Brain (organoid and tissue), 16 donors: ENCODE measurements at places on chromosomes 13 and 19.

DNA sequence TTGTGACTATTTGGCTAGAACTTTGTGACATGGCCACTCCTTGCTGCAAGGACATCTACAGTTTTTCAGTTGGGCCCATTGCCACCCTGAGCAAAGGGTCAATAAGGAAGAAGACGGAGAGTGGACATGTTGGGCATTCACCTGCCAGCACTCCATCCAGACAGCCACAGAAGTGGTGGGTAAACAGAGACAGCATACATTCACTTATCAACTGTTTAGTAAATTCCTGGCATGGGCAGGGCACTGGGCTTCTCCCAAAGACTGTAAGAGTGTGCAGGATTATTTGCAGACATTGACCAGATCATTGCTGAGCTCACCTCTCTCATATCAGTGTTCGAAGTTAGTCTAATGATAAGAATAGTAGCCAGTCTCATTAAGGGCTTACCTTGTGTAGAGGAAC is 29.2 kb downstream of the SIPA1L3 start:
- no peak for DNase-seq

DNA sequence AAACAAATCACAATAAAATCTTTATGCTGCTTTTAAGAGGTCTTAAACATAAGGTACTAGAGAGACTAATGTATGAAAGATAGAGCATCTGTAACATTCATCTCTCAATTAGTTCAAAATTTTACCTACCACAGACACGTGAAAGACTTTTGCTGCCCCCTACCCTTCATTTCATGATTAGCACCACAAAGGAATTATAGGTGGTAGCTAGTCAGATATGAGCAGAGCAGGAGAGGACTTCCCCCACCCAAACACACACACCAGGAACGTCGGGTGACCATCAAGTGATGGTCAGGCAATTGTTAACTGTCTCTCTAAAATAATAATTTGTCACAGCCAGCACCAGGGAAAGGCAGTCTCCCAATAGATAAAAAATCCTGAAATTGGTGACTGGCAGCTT is 1531.7 kb upstream of the SPRY2 start:
- peak; percentile 40 for DNase-seq

GRCh38 chr13:96994017-96994857 is at the start of gene OXGR1:
Gene OXGR1, minus strand, starts transcription at chr13:96994476. Its CDS starts 6,717 bp downstream, at chr13:96987759.
- peak; percentile 44 for DNase-seq

DNA sequence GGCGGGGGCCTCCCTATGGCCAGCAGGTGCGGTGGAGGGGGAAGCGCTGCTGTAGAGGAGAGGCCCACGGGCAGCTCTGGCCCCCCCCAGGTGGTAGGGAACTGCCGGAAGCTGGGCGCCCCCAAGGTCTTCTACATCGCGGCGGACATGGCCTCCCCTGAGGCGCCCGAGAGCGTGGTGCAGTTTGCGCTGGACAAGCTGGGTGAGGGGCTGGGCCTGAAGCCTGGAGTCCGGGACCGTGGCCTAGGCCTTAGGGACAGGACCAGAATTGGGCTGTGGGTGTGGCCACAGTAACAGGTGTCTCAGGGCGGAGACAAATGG is 3.8 kb upstream of the RPL36 start:
- no peak for DNase-seq

DNA sequence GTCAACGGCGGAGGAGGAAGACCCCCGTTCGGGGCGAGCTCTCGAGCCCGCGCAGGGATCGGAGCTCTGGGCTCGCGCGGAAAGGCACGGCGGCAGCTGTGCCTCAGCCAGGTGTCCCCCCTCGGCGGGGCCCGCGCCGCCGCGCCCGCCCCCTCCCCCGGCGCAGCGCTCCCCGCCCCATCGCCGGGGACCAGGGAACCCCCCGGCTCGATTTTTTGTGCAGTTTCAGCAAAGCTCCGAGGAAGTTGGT is 110.0 kb downstream of the KCNRG start:
- DNase-seq = no peak

DNA sequence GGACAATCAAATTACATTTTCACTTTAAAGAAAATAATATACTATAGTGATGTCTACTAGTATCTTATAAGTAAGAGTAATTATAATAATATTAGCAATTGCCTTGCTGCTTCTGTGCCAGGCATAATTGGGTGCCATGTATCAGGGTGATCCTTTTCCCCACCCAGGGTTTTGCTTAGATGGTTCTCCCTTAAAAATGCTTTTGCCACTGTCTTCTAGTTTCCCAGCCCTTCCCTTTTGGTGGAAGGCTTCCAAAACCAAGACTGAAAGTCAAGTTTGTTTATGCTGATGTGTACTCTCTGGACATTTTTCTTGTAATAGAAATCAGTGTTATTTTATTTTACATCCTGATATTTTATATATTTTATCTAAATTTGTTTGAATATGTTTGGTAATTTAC is 77.8 kb downstream of the ITGBL1 start:
- no peak for DNase-seq

- peak; percentile 90 for DNase-seq
Measured at GRCh38 chr19:49114630-49115363, 627 bp downstream of the LIN7B start.

DNA sequence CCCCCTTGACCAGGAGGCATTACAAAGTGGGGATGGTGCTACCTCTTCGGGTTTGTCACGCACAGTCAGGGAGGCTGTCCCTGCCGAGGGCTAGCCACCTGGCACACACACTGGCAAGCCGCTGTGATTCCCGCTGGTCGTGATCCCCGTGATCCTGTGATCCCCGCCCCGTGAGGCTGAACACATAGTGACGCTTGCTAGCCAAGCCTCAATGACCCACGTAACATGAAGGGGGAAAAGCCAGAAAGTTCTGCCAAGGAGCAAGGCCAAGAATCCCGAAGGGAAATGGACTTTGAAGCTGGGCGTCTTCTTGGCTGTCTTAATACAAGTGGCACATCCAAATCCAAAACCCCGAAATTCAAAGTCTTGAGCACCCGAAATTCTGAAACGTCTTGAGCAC is 13.7 kb downstream of the LDLR start:
- DNase-seq = no peak

GRCh38 chr13:40095695-40096356 is 440.4 kb downstream of the COG6 start:
- DNase-seq = no peak

- DNase-seq = no peak
Measured at GRCh38 chr19:18682807-18683108, 722 bp upstream of the CRTC1 start.

GRCh38 chr13:50909605-50910484 is at the start of gene RNASEH2B:
Gene RNASEH2B, plus strand, starts transcription at chr13:50909791. Its CDS starts 286 bp downstream, at chr13:50910077.
- DNase-seq = peak; percentile 76

DNA sequence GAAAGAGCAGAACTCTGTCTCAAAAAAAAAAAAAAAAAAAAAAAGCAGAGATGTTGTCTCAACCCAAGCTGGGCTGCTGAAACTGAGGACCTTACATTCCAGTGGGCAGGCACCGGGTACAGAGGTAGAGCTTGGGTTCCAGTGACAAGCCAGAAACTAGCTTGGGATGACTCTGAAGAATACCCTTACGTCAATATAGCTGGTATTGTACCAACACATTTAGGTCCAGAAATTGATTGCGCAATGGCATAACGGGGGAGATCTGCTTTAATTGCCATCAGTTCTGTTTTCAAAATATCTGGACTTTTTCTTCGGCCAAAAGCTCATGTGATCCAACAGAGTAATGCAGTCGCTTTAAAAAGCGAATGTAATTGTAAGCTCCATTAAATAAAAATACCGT is 103.1 kb upstream of the UBL3 start:
- DNase-seq = no peak

- DNase-seq = no peak
Measured at GRCh38 chr13:112814905-112815585, 125.2 kb downstream of the ATP11A start.

DNA sequence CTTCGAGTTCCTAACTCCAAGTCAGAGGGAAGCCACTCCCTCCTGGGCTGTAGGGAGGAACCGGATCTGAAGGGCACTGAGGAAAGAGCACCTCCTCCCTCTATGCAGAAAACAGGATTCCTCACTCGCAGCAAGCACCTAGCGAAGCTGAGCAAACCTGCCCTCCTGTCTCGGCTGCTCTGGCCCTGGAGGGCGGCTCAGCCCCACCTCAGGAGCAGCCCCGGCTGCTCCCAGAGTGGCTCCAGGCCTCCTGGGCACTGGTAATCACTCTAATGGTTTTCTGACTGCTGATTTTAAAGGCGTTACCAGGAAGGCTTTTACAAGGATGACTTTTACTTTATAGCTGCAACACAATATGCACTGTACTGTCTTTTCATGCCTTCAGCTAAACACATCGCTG is 312.5 kb downstream of the TEX29 start:
- DNase-seq = no peak

- peak; percentile 87 for DNase-seq
Measured at GRCh38 chr19:49546825-49547565, 19.2 kb downstream of the RCN3 start.

DNA sequence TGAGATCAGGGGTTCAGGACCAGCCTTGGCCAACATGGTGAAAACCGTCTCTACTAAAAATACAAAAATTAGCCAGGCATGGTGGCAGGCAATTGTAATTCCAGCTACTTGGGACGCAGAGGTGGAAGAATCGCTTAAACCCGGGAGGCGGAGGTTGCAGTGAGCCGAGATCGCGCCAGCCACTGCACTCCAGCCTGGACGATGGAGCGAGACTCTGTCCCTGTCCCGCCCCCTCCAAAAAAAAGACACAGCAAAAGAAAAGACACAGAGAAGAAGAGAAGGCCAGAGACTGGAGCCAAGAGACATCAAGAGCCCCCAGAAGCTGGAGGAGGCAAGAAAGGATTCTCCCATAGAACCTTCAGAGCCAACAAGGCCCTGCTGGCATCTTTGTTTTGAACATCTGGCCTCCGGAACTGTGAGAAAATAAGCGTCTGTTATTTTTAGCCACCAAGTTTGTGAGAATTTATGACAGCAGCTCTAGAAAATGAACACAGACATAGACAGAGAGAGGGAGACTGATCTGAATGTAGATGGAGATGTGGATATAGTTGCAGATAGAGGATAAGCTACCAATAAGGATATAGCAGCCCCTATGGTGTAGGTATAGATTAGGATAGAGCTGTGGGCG is 25.7 kb upstream of the PNMA8B start:
- no peak for DNase-seq

DNA sequence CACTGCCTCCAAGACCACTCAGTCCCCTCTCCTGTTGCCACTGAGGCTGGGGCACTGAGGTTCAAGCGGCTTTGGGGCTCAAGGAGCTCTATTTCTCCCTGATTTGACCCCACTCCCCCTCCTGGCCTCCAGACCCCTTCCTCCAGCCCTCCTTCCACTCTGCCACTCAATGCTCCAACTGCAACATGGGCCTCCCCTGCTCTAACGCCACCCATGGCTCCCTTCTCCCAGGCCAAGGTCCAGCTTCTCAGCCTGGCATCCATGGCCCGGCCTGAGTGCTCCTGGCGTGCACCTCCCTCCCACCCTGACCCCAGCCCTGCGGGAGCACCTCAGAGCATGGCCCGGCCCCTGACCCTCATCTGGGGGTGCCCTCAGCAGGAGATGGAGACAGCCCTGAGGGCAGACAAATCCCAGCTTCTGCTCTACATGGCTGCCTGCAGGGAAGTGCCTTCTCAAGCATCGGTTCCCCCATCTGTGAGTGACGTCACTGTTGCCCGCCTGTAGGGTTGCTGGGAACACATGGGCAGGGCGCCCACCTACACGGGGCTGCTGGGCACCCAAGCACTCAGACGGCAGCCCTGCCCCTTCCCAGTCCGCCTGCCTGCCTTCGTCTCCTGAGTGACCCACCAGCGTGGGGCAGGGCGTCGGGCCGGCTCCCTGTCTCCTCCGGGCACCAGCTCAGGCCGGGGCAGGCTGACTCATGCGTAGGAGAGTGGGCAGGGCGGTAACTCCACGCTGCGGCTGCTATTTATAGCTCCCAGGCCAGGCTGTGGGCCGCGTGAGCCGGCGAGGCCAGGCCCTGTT is 1.6 kb upstream of the DIRAS1 start:
- no peak for DNase-seq

DNA sequence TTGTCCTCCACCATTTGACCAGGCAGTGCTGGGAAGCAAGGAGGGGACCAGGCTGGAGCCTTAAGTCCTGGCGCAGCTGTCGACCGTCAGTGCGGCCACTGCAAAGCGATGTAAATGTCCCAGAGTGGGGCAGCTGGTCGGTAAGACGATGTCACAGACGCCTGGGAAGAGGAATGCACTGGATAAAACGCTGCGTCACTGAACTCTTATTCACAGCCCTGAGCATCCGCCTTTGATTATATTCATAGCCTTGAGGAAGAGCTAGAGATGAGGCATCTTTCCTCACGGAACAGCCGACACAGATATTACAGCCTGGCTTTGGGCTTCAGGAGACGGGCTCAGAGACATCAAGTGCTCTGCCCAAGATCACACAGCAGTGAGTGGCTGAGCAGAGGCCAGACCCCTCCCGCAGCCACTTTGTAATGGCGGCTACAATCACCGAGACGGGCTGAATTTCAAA is 17.6 kb upstream of the TUBGCP3 start:
- no peak for DNase-seq

DNA sequence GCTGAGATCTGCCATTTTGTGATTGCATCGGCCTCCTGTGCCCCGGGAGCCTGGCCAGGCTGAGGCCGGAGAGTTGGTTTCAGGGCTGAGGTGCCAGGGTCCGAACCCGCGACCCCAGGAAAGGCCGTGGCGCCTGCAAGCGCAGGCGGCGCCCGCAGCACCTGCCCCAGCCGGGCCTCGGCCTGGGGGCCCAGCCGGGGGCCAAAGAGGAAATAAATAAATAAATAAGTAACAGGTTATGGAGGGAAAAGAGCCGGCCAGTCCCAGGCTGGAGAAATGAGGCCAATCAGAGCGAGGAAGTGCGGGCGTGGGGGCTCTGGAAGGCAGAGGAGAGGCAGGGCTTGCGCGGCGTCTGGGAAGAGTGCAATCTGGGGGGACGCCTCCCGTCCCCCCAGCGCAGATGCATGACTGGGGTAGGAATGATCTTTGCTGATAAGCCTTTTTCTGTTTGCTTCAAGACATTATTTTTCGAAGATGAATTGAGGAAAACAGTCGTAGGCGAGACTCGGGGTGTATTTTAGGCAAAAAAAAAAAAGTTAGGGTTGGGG is 145.6 kb upstream of the ZNF536 start:
- peak; percentile 67 for DNase-seq

DNA sequence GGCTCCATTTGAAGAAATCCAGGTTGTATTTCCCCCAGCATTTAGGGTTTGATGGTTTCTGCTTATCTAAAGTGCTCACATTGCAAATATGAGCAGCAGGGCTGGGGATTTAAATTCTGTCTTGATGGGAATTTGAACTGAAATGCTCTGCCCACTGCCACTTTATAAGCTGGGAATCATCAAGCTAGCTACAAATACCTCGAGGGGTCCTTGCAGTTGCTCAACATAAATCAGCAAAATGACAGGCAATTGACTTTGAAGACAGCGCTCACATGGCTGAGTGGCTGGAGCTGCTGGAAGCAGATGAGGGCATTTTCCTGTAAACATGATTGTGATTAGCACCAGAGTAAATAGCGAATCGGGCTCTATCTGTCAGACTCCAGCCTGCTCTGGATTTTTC is 39.4 kb upstream of the MEDAG start:
- DNase-seq = peak; percentile 32

DNA sequence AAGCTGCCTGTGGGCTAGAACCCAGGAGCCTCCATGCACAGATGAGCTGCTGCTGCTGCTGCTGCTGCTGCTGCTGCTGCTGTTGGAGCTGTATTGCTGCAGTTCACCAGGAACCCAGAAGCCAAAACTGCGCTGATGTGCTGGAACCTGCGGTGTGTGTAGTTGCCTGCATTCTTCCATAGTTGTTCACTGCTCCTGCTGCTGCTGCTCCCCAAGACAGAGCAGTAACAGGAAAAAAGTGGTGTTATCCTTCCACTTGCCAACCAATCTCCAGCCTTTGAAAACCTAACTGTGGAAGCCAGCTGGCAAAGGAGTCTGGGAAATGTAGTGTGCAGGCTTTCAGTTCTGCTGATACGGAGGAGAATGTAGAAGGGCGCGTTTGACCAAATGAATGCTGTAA is 37.9 kb downstream of the ARHGAP35 start:
- peak; percentile 81 for DNase-seq

- no peak for DNase-seq
Measured at GRCh38 chr13:39892721-39893685, 237.5 kb downstream of the COG6 start.
